ENCODE measurements at places on chromosomes 5 and 9.

GRCh38 chr9:24881361-24881760, 335.7 kb upstream of the IZUMO3 start:
- DNase-seq: no peak

- no peak for DNase-seq
Measured at GRCh38 chr9:124182741-124183140, 75.0 kb upstream of the NEK6 start.

DNA sequence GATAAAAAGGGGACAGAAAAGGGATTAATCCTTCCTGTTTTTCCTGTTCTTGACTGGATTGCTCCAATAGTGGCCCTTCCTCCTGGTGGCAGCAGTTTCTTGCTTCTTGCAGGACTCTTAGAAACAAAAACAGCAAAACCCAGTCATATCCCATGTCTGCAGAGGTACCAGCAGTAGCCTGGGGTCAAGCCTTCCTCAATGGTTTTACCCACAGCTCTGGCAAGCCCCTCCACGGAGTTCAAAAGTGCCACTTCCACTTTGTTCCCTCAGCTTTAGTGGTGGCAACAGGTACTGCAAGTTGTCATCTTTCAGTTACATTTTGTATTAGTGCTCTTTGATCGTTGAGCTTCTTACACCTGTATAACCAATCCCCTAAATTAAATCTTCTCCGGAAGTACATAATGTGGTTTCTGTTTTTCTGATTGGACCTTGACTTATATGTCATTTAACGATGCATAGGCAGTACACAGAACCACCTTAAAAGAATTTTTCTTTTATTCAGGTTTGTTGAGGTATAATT, 8.7 kb upstream of the RANBP6 start:
- no peak for DNase-seq

GRCh38 chr5:135472141-135472540, 20.0 kb upstream of the TIFAB start:
- DNase-seq: no peak

DNA sequence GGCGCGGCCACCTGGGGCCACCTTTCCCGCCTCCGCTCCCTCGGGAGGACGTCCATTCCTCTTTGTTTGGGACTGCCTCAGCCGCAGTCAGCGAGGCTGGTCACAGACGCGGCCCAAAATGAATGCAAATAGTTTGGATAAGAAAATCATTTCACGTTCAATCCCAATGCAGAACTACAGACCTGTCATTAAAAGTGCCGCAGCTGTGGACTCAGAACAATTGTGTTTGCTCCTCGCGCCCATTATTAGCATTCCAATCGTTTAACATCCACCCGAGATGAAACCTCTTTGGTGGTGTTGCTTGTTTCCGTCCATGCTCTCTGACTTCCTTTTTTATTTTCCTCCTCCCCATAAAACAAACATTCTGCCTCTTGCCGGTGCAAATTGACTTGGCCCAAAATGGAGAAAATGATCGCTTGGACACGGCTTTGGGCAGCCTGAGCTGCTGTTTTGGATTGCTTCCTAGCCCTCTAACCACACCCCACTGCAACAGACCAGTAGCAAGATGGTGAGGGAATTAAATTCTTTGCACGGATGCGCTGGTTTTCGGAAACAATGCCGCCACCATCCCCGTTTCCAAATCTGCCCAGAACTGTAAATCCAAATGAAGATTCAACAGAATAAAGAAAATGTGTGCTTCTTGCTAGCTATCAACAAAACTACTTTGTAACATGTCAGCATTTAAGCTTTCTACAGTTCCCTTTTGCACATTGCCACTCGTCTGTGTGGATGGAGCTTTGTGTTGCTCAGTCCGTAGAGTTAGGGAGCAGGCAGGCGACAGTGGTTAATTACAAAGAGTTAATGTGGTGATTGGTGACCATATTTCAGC, 784 bp downstream of the NLN start:
- no peak for DNase-seq

DNA sequence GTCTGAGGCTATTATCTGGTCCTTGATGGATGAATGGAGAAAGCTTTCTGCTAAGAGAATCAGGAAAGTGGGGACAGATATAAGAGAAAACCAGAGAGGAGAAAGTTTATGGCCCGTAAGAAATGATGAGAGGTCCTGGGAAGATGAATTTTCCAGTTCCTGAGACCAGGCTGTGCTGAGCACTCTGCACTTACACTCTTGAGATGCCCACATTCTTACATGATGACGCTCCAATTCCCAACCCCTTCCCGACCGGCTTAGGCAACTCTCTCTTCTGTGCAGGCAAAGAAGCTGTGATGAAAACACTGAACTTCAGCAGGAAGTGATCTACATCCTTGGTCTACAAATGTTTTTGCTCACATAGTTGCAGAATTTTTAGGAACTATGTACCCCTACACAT, 417.0 kb downstream of the ARHGEF28 start:
- no peak for DNase-seq

GRCh38 chr9:65411901-65412300, 126.9 kb upstream of the FOXD4L5 start:
- no peak for DNase-seq

GRCh38 chr5:54761213-54761701, 224.1 kb downstream of the ESM1 start:
- no peak for DNase-seq

DNA sequence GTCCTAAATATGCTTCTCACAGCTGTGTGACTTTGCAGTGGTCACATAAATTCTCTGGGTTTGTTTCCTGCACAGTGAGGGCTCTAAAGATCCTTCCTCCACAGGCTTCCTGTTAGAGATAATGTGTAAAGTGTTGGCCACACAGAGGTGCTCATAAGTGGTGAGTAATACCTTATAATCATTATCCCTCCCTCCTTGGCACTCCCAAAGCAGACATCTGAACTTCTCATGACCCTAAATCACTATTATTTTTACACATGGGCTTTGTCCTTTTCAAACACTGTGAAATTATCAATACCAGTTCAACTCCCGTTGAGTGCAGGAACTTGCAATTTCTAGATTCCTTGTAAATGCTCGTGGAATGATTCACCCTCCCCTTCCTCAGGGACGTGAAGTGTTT, 100.2 kb downstream of the BRINP1 start:
- no peak for DNase-seq

DNA sequence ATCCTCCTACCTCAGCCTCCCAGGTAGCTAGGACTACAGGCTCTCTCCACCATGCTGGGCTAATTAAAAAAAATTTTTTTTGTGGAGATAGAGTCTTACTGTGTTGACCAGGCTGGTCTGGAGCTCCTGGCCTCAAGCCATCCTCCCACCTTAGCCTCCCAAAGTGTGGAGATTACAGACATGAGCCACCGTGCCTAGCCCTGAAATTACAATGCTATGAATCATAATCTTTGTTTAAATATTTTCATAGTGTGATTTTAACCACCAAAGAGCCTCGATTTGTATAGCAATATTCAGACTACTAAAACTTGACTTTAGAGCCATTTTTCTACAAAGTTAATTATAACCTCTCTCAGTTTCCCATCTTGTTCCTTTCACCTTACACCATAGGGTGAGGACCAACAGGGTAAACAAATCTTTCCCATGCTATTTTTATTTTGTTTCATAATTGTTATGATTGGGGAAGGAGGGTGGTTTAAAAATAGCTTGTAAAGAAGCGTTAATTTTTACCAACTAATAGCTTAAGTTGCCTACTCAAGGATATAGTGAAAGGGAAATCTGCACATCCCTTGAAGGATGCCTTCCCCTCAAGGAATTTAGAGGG, 32.7 kb downstream of the UBE2D2 start:
- no peak for DNase-seq

GRCh38 chr5:149418910-149419531, 39.9 kb upstream of the IL17B start:
- no peak for DNase-seq
